Femur (tissue), 1 donor: ENCODE measurements at places on chromosomes 2 and 18.

- DNase-seq = no peak
These were observed 74.5 kb downstream of the INPP4A start for GRCh38 chr2:98519156-98519555.

- DNase-seq = no peak
These were observed 23.7 kb downstream of the METTL8 start for GRCh38 chr2:171410101-171410500.

GRCh38 chr2:218368621-218369153, 12.0 kb downstream of the CATIP start:
- no peak for DNase-seq

DNA sequence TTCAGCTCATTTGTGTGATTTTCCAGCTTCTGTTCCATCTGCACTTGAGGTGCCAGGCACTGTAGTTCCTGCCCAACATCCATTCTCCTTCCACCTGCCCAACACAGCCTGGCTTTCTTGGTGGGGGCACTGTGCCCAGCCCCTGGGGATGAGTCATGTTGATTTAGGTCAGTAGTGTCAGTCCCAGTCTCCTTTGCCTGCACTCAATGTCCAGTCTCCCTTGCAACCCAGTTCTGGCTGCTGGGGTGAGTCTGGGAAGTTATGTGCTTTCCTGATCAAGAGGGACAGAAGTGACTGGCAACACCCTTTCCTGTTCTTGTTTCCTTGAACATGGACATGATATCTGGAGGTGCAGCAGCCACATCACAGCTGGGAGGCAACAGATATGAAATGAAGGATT, 1.5 kb upstream of the ASB18 start:
- DNase-seq = no peak

GRCh38 chr2:96241900-96242611, 23.7 kb downstream of the TMEM127 start:
- DNase-seq = peak; percentile 62
